HT1080 (cell line): ENCODE measurements at places on chromosomes 5 and 9.
A peak's percentile ranks its signal among the peaks of the same experiment; 100 is the strongest.

GRCh38 chr9:129245276-129245675 lies 67.2 kb upstream of the IER5L start:
- DNase-seq: peak; percentile 30

DNA sequence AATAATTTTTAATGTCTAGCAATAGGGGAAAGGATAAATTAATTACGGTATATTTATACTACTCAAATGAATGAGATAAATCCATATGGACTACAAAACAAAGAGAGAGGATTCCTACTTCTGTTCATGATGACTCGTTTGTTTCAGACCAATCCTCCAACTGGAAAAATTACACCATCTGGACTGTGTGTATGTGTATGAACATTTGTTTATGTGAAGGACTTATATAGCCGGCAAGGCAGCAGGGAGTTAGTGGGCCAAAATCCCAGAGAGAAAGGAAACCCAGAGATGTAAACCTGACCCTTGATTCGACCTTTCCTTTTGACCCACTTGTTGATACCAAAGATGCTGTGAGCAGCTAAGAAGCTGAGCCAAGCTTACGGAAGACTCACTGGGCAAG lies 20.1 kb downstream of the PDE6A start:
- DNase-seq: no peak

GRCh38 chr5:56328753-56329560 lies 95.8 kb upstream of the ANKRD55 start:
- DNase-seq: peak; percentile 70

DNA sequence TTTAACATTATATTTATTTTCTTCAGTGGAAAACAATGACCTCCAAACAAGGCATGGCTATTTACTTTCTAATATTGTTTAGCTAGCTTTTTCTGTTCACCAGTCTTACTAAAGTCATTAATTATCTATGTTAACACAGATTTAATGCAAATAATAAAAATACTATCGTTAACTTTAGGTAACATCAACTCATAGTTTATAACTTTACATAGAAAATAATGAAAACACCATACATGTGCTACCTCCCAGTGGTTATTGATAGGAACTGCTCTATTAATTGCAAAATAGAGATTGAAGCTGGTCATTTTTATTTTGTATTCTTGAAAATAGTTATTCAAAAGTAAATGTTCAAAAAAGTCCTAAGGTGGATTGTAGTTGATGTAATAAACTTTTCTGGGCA lies 78.3 kb upstream of the HCN1 start:
- DNase-seq: no peak

GRCh38 chr5:157214861-157215513 lies 34.3 kb downstream of the ITK start:
- DNase-seq: no peak

DNA sequence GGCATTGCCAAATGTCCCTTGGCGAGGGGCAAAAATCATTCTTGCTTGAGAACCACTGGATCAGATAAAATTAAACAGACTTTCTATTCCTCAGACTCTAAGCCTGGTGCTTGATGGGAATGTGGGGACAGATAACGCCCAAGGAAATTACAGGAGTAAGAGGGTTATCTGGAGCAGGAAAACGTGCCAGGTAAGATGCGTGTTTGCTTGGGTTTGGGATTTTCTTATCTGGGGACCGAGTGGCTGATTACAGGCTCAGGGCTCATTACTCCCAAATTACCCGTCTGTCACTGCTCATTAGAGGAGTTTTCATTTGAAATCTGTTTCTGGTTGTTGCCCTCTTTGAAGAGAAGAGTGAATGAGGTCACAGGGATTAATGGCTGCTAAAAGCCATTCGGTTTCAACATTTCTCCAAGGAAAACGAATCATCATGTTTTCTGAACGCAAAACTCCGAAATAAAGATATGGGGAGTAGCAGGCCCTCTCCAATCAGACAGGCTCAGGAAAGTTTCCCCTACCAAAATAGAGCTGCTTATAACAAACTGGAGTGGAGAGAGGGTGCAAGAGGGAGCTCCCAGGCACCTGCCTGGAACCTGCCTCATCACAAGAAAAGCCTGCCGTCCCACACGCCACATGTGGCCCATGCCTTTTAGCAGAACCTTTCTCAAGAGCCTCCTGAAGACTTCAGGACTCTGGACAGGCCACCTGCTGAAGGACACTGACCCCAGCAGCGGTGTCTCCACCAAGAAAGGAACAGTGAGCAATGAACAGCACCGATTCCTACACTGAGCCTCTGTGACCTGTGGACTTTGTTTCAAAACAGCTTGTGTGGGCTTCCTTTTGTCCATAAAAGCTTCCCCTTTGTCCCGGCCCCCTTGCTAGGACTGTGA lies 136.4 kb downstream of the ICE1 start:
- DNase-seq: no peak

DNA sequence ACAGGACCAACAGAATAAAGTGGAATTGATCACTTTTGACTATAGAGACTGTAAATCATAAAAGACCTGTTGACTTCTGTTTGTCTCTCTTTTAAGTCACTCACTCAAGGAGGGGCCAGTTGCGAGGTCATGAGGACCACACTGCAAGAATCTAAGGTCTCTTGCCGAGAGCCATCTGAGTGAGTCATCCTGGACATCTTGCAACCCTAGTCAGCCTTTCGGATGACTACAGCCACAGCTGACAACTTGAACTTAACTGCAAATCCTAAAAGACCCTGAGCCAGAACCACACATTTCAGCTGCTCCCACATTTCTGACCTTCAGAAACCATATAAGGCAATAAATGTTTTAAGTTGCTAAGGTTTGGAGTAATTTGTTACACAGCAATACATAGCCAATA lies 129.7 kb upstream of the RAD23B start:
- peak; percentile 46 for DNase-seq

DNA sequence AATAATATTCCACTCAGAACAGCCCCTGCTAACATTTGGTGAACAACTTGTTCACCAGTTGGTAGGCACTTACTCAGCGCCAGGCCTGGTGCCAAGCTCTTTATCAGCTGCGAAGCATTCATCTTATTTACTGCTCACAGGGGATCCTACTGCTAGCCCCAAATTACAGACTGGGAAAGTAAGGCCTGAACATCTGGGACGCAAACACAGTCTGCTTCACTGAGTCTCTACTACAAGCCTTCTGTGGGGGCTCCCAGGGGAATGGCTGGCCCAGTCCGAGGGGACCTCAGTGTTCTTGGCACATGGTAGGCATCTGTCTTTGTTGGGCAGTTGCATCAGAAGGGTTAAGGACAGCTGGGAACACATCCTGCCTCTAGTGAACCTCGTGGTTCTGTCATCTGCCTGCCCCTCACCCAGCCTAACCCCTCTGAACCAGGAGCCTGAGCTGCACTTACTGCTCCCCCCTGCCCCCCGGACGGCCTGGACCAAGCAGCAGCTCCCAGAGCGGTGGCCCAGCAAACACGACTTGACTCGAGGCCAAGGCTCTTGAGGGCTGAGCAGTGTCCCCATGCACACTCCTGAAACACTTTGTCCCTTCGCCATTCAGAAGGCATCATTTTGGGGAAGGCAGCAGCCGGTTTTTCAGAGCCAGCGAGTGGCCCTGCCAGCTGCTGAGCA lies at the start of gene PHYHD1:
TSS of gene PHYHD1 (plus strand) at position 602 of the 678 bp plus-strand sequence. CDS start 1,342 bp downstream, outside the sequence.
- DNase-seq: no peak

- no peak for DNase-seq
These were observed 305.0 kb downstream of the RAB3C start for GRCh38 chr5:58887721-58888409.

- DNase-seq: no peak
These were observed 219.0 kb upstream of the CDH12 start for GRCh38 chr5:23072179-23072578.

GRCh38 chr5:135371622-135372232 lies 27.3 kb downstream of the MACROH2A1 start:
- peak; percentile 47 for DNase-seq

DNA sequence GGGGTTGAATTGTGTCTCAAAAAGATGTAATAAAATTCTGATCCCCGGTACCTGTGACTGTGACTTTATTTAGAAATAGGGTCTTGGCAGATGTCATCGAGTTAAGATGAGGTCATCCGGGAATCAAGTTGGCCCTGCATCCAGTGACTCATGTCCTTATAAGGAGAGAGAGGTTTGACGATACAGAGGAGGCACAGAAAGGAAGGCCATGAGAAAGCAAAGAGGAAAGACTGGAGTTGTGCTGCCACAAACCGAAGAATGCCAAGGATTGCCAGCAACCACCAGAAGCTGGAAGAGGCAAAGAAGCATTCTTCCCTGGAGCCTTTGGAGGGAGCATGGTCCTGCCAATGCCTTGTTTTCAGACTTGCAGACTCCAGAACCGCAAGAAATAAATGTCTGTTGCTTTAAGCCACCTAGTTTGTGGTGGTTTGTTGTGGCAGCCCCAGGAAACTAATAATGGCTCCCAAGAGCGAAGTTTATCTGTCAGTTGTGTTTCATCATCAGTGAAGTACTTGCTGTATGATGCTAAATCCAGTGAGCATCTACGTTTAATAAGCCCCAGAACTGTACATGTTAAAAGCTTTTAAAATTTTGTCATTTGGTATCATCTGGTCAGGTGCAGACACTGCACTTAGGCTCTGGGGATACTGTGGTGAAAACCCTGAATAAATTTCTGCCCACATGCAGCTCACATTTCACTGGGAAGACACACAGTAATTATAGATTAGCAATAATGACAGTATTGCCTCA lies 114.8 kb downstream of the TLE4 start:
- peak; percentile 91 for DNase-seq

DNA sequence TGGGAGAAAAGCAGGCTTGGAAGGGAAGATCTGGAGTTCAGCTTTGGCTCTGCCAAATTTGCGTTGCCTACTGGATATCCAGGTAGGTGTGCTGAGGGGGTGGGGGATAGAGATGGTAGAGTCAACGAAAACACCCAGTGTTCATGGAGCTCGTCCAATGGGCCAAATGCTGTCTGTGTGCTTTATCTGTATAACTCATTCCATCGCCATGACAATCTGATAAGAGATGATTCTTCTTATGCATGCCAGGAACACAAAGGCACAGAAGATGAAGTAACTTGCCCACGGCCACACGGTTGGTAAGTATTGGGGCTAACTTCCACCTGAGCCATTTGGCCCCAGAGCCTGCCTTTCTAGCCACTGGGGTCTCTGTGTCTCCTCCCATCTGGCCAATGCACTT lies 53.2 kb downstream of the BOD1 start:
- DNase-seq: no peak

DNA sequence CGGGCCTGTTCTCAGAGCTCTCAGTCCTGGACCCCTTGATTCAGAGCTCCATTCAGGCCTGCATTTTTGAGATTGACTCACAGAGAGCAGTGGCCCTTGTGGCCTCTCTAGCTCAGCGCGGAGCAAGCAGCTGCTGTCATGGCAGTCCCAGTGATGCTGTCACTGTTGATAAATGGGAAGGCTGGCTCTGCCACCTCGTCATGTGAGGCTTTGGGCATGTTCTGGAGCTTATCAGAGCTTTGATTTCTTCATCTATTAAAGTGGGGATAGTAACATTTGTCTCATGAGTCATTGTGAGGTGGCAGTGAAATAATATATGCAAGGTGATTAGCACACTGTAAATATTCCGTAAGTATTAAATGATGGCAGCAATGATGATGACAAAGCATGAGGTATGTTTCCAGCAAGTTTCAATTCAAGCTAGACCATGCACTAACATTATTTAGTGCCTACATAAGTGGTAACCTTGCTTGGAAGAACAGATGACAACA lies 126.4 kb upstream of the CXCL14 start:
- peak; percentile 8 for DNase-seq

DNA sequence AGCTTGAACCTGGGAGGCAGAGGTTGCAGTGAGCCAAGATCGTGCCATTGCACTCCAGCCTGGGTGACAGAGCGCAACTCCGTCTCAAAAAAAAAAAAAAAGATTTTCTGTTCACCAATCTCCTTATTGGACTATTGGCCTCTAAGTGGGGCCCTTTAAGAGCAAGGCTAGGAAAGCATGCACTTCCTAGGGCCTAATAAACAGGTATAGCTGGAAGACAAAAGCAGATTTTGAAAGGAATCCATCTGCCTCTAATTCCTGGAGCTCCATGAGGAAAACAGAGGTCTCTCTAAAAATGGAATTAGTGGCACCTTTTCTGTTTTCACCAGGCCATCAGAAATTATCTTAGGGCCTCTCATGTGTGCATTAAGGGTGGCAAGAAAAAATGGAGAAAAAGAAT lies 70.0 kb downstream of the RGMB start:
- no peak for DNase-seq

DNA sequence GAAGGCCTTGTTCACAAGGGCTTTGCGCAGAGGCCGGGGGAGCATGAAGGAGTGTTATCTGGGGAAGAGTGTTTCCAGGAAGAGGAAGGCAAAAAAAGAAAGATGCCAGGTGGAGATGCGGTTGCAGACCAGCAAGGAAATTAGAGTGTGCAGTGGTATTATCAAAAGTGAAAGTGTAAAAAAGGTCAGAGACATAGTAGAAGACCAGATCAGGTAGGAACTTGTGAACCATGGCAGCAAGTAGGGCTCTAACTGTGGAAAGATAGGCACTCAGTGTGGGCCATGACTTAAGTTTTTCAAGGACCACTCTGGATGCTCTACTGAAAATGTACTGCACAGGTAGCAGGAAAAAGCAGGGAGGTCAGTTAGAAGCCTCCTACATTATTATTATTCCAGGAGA lies 90.1 kb upstream of the SPOCK1 start:
- DNase-seq: no peak
